ENCODE measurements at places on chromosomes 6 and 20.

- no peak for DNase-seq
Observed at GRCh38 chr20:61665528-61666470, 399.9 kb downstream of the TAF4 start.

GRCh38 chr6:110075406-110075805 lies 97.3 kb downstream of the GPR6 start:
- no peak for DNase-seq

GRCh38 chr6:89350281-89350966 lies 2.1 kb downstream of the UBE2J1 start:
- DNase-seq = no peak

DNA sequence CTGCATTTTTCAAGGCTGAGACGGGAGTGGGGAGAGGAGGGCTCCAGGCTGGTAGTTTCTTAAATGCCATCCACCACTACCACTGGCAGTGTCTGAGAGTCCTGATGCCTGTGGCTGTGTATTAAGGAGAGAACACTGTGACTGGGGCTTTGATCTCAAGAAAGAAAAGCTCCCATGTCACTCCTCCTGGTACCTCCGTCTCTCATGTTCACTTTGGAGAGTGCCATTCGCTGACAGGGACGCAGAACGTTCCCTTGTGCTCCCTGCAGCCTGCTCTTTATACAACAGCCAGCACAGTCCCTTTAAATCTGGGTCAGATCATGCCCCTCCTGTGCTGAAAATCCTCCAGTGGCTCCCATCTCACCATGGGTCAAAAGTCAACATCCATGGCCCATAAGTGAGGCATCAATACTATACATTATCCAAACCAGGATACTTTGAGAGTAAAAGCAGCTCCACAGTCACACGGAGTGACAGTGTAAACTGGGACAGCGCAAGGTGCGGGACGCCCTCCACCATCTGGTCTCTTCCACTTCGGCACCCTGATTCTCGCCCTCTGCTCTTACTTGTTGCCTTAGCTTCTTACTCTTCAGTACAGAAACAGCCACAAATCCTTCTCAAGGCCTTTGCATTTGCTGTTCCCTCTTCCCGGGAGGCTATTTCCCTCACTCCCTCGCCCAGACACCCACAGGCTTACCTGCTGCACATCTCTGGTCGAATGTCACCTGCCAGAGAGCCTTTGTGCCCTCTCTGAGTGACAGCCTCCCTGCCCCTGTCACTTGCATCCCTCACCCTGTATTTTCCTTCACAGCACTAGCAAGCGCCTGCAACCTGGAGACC lies 20.0 kb downstream of the PDYN start:
- no peak for DNase-seq

DNA sequence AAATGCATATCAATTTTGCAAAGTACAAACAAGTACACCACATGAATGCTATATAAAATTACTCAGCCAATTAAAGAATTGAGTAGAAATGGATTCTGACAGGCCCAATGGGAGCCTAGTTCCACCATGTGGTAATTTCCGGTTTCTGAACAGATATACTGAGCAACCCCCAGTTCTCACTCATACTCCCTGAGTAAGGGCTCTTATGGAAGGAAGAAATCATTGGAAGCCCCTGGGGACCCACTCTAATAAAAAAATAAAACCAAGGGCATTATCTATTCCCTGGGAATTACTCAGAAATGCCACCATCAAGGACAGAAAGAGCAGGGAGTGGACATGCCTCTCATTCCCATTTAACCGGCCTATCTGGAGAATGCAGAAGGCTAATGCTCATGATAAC lies 34.6 kb downstream of the STX7 start:
- no peak for DNase-seq

GRCh38 chr6:19834858-19835257 lies 2.3 kb upstream of the ID4 start:
- DNase-seq = no peak

GRCh38 chr6:121222656-121223055 lies 111.6 kb downstream of the TBC1D32 start:
- no peak for DNase-seq

- no peak for DNase-seq
Observed at GRCh38 chr20:3390759-3391425, 16.6 kb downstream of the DNAAF9 start.

- DNase-seq = no peak
Observed at GRCh38 chr20:62822788-62823651, 6.2 kb downstream of the COL9A3 start.

GRCh38 chr20:25197183-25197869 lies 1.8 kb downstream of the ENTPD6 start:
- DNase-seq = no peak

DNA sequence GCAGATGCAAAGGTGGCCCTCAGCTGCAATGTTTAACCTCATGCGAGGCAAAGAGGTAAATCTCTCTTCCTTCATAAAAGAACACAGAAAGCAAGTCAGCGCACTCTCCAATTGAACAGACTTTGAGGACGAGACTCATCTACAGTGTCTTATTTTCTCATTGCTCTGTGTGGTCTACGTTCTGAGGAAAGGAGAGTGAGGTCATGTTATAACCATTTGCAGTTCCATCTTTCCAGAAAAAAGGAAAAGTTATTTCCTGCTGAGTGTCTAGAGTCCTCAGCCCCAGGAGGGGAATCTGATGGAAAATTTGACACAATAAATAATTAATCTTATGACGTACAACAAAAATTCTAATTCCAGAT lies 35.6 kb upstream of the THBS2 start:
- no peak for DNase-seq

- no peak for DNase-seq
Observed at GRCh38 chr6:169839029-169839481, 87.6 kb downstream of the ERMARD start.

DNA sequence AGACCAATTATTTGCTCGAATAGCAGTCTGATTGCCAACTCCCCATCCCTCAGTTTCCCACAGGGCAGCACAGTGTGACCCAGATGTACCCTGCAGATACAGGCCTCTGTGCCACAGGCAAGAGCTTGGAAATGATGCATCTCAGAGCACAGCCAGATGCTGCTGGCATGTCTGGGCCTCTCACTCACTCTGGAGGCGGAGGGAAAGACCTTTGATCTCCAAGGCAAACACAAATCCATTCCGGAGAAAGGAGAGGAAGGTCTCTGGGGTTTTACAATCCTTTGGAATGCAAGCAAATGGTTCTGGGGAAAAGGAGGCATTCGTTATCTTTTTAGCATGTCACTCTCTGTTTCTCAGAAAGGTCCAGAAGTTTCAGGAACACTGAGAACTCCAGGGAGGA lies 74.2 kb downstream of the RIOK1 start:
- no peak for DNase-seq

- DNase-seq = no peak
Observed at GRCh38 chr6:168638468-168639271, 197.7 kb downstream of the SMOC2 start.

DNA sequence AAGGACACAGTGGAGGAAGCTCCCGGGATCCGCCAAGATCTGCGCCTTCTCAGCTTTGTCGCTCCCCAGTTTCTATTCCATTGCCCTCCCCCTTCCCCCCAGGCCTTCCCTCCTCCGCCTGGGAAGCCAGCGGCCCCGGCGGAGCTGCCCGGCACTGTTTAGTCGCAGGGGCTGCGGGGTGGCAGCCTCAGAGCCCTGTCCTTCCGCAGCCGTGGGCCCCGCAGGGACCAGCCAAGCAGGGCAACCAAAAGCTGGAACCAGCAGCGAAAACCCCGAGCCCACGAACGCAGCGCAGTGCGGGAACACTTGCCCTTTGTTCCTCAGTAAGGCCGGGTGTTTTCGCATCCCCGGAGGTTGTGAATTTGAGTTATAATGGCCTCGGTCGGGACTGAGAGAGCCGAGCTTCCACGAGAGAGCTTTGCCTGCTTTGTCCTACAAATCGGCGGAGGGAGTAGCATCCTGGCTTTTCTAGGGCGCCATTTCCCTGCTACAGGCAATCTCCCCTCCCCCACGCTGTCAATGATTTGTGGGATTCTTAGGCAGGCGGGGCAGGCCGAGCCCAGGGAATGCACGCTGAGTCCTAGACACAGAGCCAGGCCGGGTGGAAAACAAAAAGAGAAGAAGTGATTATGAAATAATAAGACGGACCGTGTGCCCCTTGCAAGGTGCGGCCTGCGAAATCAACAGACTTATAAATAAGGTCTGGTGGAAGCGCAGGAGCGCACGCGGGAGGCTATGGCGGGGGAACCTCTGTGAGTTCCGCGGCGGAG lies 4.0 kb upstream of the TUBB2B start:
- no peak for DNase-seq

- DNase-seq = no peak
Observed at GRCh38 chr6:82917346-82918064, 148.1 kb downstream of the UBE3D start.

All from T-cell (primary cell).